ENCODE measurements at places on chromosomes 7 and 10. TPM values are rescaled to one million over a fixed set of nuclear protein-coding genes. Genes with fewer than 3 reads are reported as not detected.

- no peaks in the 10 kb centered on the region for H3K36me3 ChIP-seq
Observed at GRCh38 chr10:91582153-91582554, 50.7 kb downstream of the PPP1R3C start.

DNA sequence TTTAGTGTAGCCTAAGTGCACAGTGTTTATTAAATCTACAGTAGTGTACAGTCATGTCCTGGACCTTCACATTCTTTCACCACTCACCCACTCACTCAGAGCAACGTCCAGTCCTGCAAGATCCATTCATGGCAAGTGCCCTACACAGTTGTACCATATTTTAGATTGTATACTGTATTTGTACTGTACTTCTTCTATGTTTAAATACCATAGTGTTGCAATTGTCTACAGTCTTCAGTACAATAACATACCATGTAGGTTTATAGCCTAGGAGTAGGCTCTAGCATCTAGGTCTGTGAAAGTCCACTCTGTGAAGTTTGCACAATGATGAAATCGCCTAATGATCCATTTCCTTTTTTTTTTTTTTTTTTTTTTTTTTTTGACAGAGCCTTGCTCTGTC lies 12.0 kb downstream of the EEPD1 start:
- no peaks in the 10 kb centered on the region for H3K27me3 ChIP-seq
- H3K4me3 ChIP-seq: no peak overlapping the region
- H3K36me3 ChIP-seq: no peaks in the 10 kb centered on the region
- H3K4me1 ChIP-seq: peaks cover 13% of the 10 kb centered on the region
- H3K27ac ChIP-seq: no peak overlapping the region

DNA sequence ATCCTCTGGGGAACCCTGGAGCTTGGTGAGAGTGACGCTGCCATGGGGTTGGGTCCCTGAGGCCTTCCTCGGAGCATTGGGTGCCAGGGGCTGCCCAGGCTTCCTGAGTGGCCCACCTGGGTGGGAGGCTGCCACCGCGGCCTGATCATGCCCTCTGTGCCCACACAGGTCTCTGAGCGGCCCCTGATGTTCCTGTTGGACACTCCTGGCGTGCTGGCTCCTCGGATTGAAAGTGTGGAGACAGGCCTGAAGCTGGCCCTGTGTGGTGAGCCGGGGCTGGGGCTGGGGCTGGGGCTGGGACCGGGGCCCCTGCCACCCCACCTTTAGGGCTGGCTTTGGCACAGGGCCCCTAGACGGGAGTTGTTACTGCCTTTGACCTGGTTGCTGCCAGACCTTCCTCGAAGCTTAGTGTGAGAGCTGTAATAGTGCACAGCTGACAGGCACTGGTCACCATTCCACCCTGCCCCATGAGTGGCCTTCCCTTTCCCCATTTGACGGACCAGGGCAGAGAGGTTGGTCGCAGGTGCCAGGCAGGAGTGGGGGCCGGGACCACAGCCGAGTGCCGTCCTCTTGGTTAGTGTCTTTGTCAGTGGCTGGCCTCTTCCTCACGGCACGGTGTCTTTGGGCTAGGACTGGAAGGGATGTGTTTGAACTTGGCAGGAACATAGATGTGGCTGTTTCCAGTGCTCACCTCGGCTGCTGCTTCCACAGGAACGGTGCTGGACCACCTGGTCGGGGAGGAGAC lies 8.2 kb downstream of the MTG1 start:
- no peaks in the 10 kb centered on the region for H3K4me1 ChIP-seq
- peaks cover 35% of the 10 kb centered on the region for H3K36me3 ChIP-seq
- no peak for DNase-seq
- H3K4me3 ChIP-seq: no peak overlapping the region
- no peaks in the 10 kb centered on the region for H3K27me3 ChIP-seq
- H3K27ac ChIP-seq: no peak overlapping the region

DNA sequence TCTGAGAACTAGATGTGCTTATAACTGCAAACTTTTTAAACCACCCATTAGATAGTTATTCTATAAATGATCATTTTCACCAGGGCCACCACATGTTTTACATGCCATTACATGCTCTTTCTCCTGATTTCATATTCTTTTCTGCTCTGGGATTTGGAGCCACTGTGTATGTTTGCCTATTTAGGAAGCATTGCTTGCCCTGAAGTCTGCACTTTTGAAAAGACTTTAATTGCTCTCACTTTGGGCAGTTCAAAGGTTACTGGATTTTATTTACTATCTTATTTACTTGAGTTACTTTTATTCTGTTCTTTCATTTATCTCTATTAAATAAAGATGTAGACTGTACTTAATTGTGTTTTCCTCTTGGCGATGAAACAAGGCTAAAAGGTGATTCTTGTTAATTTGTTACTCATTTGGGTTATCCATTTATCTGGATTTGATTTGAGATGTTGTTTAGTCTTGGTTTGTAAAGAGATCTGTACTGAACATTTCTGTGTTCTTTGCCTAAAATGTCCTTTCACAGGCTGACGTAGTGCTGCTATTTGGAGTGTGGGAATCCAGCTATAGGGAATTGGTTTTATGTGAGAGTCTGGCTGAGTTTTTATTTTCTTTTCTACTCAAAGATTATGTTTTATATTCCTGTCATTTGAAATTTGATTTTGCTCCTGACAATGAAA lies 88.8 kb downstream of the SUGCT start:
- DNase-seq: no peak
- no peaks in the 10 kb centered on the region for H3K36me3 ChIP-seq
- peaks cover 8% of the 10 kb centered on the region for H3K4me1 ChIP-seq
- H3K27me3 ChIP-seq: no peaks in the 10 kb centered on the region
- no peak overlapping the region for H3K4me3 ChIP-seq

- peak overlapping the region; percentile 91 for H3K27ac ChIP-seq
- peaks cover 23% of the 10 kb centered on the region for H3K4me1 ChIP-seq
- peaks cover 7% of the 10 kb centered on the region for H3K36me3 ChIP-seq
- no peak for DNase-seq
Observed at GRCh38 chr10:3102720-3103427, 35.5 kb downstream of the PFKP start.

GRCh38 chr7:31228957-31229356 lies 111.6 kb downstream of the NEUROD6 start:
- H3K4me1 ChIP-seq: no peaks in the 10 kb centered on the region
- no peak overlapping the region for H3K27ac ChIP-seq
- no peaks in the 10 kb centered on the region for H3K27me3 ChIP-seq
- no peak for DNase-seq
- H3K36me3 ChIP-seq: no peaks in the 10 kb centered on the region
- no peak overlapping the region for H3K4me3 ChIP-seq

The MRPS16 gene
- 29.3 TPM for total RNA-seq

DNA sequence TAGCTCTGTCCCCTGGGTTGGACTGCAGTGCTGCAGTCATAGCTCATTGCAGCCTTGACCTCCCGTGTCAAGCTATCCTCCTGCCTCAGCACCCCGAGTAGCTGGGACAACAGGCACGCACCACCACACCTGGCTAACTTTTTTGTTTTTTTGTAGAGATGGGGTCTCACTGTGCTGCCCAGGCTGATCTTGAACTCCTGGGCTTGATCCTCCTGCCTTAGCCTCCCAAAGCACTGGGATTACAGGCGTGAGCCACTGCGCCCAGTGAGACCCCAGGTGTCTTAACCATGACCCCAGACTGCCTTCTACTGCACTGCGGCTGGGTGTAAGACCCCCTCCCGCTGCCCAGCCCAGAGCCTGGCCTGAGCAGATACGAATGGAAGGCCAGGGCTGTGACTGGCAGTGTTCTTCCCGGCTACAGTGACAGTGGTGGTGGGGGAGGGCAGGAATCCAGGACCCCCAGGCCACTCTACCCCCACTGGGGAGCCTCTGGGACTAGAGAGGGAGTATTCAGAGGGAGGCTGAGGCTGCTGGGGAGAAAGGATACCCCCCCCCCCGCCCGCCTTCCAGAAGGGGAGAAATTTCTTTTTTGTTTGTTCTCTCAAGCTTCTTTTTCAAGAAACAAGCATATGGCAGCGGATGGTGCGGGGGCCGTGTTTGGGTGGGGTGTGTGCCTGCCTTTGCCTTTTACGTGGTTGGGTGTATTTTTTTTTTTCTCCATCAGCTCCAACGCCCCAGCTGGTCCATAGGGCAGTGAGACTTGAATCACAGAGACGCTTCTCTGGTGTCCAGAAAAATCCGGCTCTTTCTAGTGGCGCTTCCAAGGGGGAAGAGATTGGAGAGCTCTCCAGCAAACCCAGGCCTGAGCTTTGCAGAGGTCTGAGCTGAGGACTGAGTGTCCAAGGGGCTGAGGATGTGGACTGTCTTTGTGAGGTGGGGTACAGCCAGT lies 36.6 kb downstream of the GTF2IRD1 start:
- no peaks in the 10 kb centered on the region for H3K27me3 ChIP-seq
- no peak overlapping the region for H3K27ac ChIP-seq
- H3K4me3 ChIP-seq: no peak overlapping the region
- H3K4me1 ChIP-seq: no peaks in the 10 kb centered on the region
- H3K36me3 ChIP-seq: no peaks in the 10 kb centered on the region
- DNase-seq: no peak

DNA sequence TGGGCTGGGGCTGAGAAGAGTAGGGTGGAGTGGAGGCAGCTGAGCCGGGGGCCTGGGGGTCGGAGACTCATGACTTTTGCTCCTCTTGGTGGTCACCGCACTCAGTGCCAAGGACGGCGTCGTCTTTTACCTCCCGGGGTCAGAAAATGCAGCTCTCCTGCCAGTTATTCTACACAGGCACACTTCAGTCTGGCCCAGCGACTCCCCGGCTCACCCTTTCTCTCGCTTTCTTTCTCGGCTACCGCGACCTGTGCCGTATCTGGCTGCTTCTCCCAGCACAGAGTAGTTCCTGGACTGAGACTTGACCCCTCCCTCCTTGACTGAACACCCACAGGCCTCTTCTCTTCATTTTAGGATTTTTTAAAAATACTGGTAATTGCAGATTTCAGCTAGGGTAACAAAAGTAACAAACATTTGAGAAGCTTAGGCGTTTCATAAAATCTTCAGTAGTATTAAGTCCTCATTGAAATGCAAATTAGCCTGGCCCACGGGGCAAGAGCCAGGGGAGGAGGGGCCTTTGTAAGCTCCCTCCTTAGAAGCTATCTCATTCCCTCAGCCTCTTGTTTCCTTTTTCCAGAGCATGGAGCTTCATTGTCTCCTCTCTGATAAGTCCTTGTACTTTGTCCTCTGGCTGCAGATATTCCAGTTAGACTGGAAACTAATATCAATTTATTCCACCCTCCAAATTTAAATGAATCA lies 1.1 kb upstream of the PRLHR start:
- H3K27ac ChIP-seq: no peak overlapping the region
- H3K27me3 ChIP-seq: peaks cover 19% of the 10 kb centered on the region
- no peaks in the 10 kb centered on the region for H3K4me1 ChIP-seq

DNA sequence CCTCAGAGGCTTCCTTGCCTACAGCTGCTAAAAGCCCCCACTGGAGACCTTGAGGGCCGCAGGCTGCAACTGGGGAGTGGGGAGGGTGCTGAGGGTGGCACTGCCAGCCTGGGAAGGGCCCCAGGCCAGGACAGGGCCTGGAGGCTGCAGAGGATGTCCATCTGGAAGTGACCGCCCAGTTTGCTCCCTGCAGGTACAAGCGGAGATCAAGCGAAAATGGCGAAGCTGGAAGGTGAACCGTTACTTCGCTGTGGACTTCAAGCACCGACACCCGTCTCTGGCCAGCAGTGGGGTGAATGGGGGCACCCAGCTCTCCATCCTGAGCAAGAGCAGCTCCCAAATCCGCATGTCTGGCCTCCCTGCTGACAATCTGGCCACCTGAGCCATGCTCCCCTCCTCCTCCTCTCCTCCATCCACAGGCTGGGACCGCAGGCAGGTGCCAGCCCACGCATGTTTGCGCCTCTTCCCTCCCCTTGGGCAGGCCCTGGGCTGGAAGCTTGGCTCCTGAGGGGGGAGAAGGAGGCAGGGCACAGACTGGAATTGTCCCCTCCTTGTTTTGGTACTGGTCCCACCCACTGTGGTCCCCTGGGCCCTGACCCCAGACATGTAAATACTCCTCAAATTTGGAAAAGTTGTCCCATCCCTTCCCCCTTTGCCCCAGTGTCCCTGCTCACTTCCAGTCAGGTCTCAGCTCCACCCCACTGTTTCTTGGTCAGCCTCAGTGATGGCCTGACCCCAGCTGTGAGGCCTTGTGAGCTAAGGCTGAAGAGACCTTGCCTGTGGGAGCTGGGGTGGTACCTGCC lies 54.4 kb downstream of the ADCYAP1R1 start:
- H3K36me3 ChIP-seq: no peaks in the 10 kb centered on the region
- H3K4me1 ChIP-seq: no peaks in the 10 kb centered on the region
- H3K27me3 ChIP-seq: no peaks in the 10 kb centered on the region
- DNase-seq: no peak
- H3K27ac ChIP-seq: no peak overlapping the region

The LSM8 gene
- total RNA-seq: 41.0 TPM

The RARRES2 gene
- total RNA-seq: 76.4 TPM

DNA sequence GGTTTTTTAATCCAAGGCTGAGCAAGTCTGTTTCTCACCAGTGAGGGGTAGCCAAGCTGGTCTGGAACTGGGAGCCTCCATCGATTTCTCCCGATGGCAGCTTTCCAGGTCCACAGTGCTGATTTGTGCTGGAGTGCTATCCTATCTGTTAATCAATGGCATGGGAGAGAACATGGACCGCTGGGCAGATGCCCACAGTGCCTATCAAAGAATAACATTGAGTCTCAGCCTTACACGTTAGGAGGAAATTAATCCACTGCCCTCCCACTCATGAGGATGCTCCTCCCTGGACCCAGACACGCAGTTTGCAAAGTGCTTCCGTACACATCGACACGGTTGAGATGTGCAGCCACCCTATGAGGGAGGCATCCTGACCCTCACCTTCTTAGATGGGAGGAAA lies 36.0 kb upstream of the CUX1 start:
- no peaks in the 10 kb centered on the region for H3K36me3 ChIP-seq
- no peak overlapping the region for H3K4me3 ChIP-seq
- no peak overlapping the region for H3K27ac ChIP-seq
- H3K27me3 ChIP-seq: no peaks in the 10 kb centered on the region
- no peaks in the 10 kb centered on the region for H3K4me1 ChIP-seq
- no peak for DNase-seq

GRCh38 chr10:110163841-110164240 lies 43.6 kb upstream of the MXI1 start:
- H3K4me3 ChIP-seq: no peak overlapping the region
- no peaks in the 10 kb centered on the region for H3K27me3 ChIP-seq

The HOXA4 gene
- total RNA-seq: 3.7 TPM

DNA sequence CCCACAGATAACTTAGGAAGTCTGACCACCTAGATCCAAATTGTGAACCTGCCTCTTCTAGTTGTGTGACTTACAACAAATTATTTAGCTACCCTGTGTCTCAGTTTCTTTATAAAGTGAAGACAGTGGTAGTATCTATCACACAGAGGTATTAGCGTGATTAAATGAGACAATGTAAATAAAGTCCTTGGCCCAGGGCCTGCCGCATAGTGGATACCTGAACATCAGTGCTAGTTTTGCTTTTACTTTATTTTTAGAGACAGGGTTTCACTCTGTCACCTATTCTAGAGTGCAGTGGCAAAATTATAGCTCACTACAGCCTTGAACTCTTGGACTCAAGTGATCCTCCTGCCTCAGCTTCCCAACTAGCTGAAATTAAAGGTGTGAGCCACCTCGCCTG lies 177.1 kb downstream of the CDK14 start:
- no peaks in the 10 kb centered on the region for H3K36me3 ChIP-seq
- no peak for DNase-seq
- H3K27me3 ChIP-seq: no peaks in the 10 kb centered on the region
- H3K4me1 ChIP-seq: no peaks in the 10 kb centered on the region
- H3K4me3 ChIP-seq: no peak overlapping the region
